ENCODE measurements at places on chromosomes 2 and 18.
A peak's percentile ranks its signal among the peaks of the same experiment; 100 is the strongest.

- DNase-seq = no peak
Observed at GRCh38 chr2:172072706-172073105, 12.6 kb upstream of the DLX1 start.

DNA sequence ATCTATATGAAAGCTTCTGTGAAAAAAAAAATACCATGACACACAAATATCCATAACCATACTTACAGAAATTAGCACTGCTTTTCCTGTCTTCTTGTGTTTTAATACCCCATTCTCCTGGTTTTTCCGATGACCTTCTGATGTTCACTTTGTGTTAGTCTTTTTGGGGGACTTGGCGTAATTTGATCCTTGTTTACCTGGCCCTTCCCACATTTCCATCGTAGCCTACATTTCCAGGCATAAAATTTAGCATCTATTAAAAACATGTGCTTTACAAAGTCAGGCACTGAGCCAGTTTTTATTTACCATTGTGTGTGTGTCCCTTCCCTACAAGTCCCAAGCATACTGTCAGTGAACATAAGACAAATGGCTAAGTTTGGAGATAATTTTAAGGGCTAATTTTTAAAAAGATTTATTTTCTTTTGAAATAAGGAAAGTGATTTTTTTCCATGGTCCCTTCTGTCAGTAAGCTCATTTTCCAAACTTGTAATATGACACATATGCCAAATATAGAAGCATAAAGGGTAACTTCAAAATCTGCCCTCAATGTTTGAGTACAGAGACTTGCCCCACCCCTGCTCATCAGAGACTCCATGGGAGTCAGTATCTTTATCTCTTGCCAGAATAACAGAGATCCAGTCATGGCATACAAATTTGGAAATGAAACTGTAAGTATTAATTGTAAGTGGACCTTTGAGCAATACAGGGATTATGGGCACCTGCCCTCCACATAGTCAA lies 27.3 kb downstream of the SESTD1 start:
- no peak for DNase-seq

DNA sequence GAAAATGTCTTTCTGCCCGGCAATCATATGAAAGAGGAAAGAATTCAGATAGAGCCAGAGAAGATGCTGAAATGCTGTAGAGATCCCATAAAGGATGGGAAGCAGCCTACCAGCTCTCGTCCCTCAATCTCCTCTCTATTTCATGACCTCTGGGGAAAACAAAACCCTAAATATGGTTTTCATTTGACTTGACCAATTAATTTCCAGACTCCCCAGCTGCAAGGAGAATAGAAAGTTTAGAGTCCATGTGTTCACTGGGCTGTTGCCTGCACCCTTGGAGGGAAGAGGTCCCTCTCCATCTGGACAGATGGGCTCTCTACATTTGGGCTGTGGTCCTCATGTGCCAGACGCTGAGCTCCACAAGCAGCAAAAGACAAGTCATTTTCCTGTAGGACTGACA lies 40.6 kb downstream of the CAPN13 start:
- DNase-seq = no peak

DNA sequence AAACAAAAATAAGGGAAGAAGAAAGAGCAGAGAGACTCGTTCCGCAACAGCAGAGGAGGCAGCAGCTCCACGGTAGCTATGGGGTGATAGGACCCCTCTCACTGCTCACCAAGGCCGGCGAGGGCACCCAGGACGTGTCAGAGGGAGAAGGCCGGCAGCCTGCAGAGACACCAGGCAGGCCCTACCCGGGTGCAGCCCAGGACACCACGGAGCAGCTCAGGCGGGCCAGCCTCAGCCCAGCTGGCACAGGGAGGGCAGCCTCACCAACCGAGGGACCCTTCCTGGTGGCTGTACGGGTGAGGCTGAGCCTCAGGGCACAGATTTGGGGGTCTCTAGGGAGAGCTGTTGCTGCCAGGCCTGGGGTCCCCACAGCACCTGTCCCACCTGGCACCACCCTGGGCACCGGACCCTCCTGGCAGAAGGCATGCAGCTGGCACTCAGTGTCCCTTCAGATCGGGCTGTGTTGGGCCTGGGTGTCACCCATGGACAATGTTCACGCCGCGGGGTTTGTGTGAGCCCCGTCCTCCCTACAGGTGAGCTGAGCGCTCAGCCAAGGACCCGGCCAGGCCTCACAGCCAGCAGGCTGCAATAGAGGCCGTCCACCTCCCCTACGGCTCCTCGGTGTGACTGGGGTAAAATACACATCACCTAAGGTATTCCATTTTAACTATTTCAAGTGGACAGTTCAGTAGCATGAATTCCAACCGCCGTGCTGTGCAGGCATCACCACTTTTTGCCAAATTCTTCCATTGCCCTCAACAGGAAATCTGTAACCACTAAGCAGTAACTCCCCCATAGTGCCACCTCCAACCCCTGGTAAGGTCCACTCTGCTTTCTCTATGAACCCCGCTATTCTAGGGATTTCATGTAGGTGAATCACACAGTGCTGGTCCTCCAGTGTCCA lies 21.6 kb downstream of the KCNG2 start:
- no peak for DNase-seq

DNA sequence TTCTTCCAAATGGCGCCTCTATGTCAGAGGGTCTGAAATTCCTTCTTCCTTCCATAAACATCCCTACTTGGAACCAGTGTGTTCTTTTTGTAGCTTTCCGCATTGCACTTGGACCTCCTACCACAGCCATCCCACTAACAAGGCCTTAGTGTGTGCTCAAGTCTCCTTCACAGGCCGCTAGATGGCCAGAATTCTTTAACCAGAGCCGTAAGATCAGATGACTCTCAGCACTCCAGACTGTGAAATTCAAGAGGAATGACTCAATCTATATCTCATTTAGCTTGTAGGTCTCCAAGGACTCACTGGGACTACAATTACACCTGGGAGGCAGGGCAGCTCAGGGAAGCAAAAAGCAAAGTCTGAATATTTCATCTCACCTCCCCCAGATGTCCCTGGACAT lies 298.9 kb downstream of the EIPR1 start:
- DNase-seq = peak; percentile 29

DNA sequence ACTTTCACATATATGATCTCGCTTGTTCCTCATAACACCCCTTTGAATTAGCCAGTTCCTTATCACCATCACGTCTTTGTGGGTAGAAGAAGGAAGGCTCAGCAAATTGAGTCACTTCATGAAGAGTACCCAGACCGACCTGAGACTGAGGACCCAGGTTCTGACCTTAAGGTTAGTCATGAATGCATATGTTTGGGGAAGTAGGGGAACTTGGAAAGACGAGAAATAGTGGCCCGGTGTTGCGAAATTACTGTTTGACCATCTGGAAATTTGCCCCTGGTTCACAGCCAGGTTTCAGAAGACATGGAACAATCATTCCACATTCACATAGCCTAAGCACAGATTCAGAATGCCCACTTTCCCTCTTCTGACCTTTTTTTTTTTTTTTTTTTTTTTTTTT lies 59.8 kb downstream of the MEIS1 start:
- peak; percentile 78 for DNase-seq

- DNase-seq = peak; percentile 19
Observed at GRCh38 chr2:228646061-228646460, 464.6 kb upstream of the SPHKAP start.

- no peak for DNase-seq
Observed at GRCh38 chr2:46410273-46411244, 68.8 kb upstream of the TMEM247 start.
